NCI-H1436 (cell line): ENCODE measurements at places on chromosomes 7 and 10.

DNA sequence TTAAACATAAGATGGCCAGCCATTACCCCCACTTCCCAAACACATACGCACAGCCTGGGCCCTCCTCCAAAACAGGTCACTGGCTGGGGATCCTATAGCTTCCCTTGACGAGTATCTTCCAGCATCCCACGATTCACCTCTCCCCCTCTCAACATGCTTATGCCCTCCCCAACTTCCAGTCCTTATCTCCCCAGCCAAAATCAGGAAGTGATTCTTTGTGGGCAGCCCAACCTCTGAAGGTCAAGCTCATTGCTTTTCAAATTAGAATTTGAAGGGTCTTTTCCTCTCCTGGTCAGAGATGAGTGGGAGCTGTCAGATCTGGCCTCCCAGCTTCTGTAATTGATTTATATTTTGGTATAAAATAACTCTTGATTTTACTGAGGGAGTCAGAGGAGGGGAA lies 133.6 kb downstream of the ATXN7L1 start:
- no peak for DNase-seq

GRCh38 chr7:2819954-2820397 lies 24.1 kb downstream of the GNA12 start:
- no peak for DNase-seq

DNA sequence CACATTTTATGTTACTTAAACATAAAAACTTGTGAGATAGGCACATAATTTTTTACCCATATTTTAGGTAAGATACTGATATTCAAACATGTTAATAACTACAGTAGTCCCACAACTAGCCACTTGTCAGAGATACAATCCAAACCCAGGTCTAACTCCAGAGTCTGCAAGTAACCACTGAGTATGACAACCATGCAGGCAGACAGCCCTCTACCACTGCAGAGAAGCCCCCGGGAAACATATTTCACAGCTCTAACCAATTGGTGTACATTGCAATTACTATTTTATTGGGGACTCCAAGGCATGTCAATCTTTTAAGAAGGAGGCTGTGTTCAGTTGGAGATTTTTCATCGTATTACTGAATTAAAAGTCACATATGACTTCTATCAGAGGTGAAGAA lies 107.2 kb upstream of the FAM133B start:
- DNase-seq, result no peak

DNA sequence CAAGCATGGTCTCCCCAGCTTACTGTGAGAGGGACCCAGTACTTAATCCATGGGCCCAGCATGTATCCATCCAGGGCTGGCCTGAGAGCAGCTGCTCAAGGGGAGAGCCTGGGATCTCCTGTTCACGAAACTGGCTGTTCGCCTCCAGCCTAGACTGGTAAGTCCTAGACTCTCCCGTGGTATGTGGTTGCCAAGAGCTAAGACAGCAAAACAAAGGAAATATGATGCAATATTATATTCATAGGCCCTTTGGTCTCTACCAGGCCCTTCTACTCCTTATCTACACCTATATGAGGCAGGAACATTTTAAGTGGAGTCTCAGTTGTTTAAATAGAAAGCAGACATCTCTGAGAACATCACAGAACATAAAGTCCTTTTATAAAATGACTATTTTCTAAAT lies 28.9 kb upstream of the STK17A start:
- DNase-seq, result no peak

GRCh38 chr10:85544956-85545355 lies 821.6 kb downstream of the GRID1 start:
- DNase-seq, result no peak

- no peak for DNase-seq
These were observed 107.1 kb upstream of the GSDME start for GRCh38 chr7:24864214-24864817.

DNA sequence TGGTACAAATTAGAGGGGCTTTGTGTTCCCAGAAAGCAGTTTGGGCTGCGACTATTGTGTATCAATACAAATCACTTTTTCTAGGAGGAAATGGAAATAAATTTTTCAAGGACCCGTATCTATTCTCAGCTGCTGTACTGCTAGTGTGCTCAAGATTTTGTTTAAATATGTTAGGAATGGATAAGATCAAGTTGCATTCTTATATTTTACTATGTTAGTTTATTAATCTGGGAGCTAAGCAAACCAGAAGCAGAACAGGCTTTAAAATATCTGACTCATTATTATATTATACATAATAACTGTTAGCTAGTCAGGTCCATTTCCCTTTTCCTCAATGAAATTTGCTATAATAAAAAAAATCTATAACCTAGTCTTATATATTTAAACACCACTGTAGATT lies 11.1 kb upstream of the GLCCI1 start:
- no peak for DNase-seq
